ENCODE measurements at places on chromosomes 12 and 14. TPM values are rescaled to one million over a fixed set of nuclear protein-coding genes. Genes with fewer than 3 reads are reported as not detected.

DNA sequence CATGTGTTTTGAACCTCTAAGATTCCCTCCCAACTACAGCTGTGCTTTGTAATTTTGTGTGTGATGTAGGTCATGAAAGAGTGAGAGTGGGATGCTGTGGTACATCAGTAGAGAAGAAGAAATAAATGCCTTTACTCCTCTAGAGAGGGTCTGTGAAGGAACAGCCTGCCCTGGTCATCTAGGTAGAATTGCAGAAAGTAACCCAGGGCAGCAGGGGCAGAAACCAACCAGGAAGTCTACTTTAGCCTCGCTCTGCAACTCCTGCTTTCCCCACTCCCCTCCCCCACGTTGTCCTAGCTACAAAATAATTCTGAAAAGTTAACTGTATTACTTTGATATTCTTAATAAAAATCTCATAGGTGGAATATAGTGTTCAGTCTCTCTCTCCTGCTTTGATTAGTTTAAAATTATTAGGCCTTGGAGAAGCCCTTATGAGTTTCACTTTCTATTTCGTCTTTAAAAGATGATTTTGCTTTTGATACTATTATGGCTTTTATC is 7.5 kb downstream of the TBK1 start:
- H3K4me3 ChIP-seq: no peak overlapping the region
- H3K27ac ChIP-seq: peak overlapping the region; percentile 42
- no peak for DNase-seq
- peaks cover 5% of the 10 kb centered on the region for H3K36me3 ChIP-seq
- peaks cover 34% of the 10 kb centered on the region for H3K4me1 ChIP-seq

GRCh38 chr12:24775073-24775472 is 173.8 kb downstream of the BCAT1 start:
- no peaks in the 10 kb centered on the region for H3K27me3 ChIP-seq
- no peaks in the 10 kb centered on the region for H3K36me3 ChIP-seq
- H3K4me1 ChIP-seq: peaks cover 50% of the 10 kb centered on the region
- no peak for DNase-seq
- H3K4me3 ChIP-seq: no peak overlapping the region

DNA sequence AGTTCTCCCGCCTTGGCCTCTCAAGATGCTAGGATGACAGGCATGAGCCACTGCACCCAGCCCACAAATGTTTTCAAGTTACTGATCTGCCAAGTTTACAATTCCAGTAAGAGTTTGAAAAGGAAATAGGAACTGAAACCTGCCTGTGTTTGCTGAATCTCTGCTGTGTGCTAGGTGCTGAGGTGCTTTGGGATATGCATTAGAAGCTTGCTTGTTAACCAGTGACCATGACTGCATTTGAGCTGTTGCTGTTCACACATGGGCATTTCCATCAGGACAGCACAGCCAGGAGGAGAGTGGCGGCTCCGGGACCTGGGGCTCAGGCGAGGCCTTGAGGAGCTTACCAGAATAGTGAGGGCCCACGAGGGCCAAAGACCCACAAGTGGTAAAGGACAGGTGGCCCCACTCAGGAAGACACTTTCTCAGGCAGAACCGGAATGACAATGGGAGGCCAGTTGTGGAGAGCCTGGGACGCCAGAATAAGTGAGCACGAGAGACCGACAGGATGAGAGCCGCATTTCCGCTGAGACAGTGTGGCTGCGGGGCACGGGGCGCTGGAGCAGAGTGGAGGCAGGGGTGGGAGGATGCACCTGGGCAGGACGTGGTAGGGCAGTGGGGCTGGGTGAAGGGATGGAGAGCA is 54.5 kb upstream of the MMP17 start:
- H3K4me1 ChIP-seq: peaks cover 20% of the 10 kb centered on the region
- H3K27ac ChIP-seq: no peak overlapping the region
- H3K27me3 ChIP-seq: no peaks in the 10 kb centered on the region
- no peak for DNase-seq
- H3K36me3 ChIP-seq: peaks cover 18% of the 10 kb centered on the region

Gene MANSC4
- not detected for total RNA-seq

Gene OAS2
- not detected for total RNA-seq

- H3K27ac ChIP-seq: no peak overlapping the region
- H3K27me3 ChIP-seq: no peaks in the 10 kb centered on the region
- no peak for DNase-seq
- no peak overlapping the region for H3K4me3 ChIP-seq
Observed at GRCh38 chr12:65586796-65587195, 237.5 kb upstream of the HMGA2 start.

DNA sequence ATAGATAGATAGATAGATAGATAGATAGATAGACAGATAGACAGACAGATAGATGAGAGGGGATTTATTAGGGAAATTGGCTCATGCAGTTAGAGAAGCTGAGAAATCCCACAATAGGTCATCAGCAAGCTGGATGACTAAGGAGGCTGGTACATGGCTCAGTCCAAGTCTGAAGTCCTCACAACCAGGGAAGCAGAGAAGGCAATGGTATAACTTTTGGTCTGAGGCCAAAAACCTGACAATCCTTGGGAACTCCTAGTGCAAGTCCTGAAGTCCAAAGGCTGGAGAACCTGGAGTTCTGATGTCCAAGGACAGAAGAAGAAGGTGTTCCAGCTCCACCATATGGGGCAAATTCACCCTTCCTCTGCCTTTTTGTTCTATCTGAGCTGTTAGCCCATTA is 517.6 kb upstream of the ATP2B1 start:
- DNase-seq: no peak
- H3K4me3 ChIP-seq: no peak overlapping the region
- H3K36me3 ChIP-seq: no peaks in the 10 kb centered on the region

GRCh38 chr14:101619484-101619883 is 58.2 kb downstream of the DIO3 start:
- H3K27me3 ChIP-seq: peaks cover 39% of the 10 kb centered on the region
- no peak for DNase-seq
- no peak overlapping the region for H3K4me3 ChIP-seq
- H3K27ac ChIP-seq: no peak overlapping the region

Gene DEPDC4
- 1.6 TPM for total RNA-seq

- H3K4me1 ChIP-seq: no peaks in the 10 kb centered on the region
- no peaks in the 10 kb centered on the region for H3K36me3 ChIP-seq
- peaks cover 13% of the 10 kb centered on the region for H3K27me3 ChIP-seq
- H3K4me3 ChIP-seq: no peak overlapping the region
Observed at GRCh38 chr14:41597647-41598046, 9.0 kb upstream of the LRFN5 start.

Gene LRCOL1
- total RNA-seq: not detected

DNA sequence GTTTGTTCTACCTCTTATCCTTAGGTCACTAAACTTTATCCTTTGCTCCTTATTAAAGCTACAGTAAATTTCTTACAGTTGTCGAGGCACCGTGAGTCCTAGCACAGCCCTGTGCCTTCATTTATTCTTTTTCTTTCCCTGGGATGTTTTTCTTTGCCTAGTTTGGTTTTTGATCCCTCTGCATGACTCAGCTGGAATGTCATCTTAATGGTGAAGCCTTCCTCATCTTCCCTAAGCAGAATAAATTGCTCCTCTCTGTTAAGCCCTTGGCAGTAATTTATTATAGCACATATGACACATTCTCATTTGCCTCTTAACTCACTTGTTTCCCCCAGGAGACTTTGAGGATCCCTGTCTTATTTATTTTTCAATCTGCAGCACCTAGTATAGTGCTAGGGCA is 16.6 kb downstream of the ACTR10 start:
- H3K36me3 ChIP-seq: peaks cover 25% of the 10 kb centered on the region
- H3K27me3 ChIP-seq: no peaks in the 10 kb centered on the region
- H3K27ac ChIP-seq: peak overlapping the region; percentile 42
- no peak overlapping the region for H3K4me3 ChIP-seq
- DNase-seq: no peak

Gene TMEM229B
- 2.9 TPM for total RNA-seq

- peaks cover 52% of the 10 kb centered on the region for H3K36me3 ChIP-seq
- no peak overlapping the region for H3K27ac ChIP-seq
- H3K27me3 ChIP-seq: no peaks in the 10 kb centered on the region
- H3K4me1 ChIP-seq: peaks cover 4% of the 10 kb centered on the region
- DNase-seq: no peak
- no peak overlapping the region for H3K4me3 ChIP-seq
Observed at GRCh38 chr12:121932914-121933521, 14.6 kb downstream of the CFAP251 start.

DNA sequence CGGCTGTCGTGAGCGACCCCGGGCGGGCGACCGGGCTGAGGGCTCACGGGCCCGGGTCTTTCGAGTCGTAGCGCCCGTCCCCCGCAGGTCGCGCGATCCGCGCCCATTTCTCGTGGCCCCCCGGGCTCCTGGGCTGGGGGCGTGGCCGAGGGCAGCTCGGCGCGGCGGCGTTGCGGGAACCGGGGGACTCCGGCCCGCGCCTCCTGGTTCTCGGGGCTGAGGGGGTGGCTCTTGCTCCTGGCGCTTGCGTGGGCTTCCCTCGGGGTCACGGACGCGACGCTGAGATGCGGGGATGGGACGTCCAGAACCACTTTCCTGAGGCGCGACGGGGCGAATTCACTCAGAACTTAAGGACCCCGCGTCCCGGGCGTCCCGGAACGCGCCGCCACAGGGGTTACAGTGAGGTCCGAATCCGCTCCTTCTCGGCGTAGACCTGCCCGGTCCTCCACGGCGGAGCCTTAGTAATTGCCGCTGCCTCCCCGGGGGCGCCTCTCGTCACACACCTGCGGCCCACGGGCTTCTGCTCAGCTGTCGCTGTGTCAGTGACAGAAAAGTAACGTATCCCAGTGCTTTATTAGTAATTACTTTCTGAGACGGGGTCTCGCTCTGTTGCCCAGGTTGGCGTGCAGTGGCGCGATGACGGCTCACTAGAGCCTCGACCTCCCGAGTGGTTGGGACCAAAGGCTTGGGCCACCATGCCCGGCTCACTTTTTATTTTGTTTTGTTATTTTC is 606 bp downstream of the EP400 start:
- no peak for DNase-seq
- peak overlapping the region; percentile 92 for H3K27ac ChIP-seq
- peaks cover 19% of the 10 kb centered on the region for H3K4me1 ChIP-seq
- H3K27me3 ChIP-seq: no peaks in the 10 kb centered on the region

DNA sequence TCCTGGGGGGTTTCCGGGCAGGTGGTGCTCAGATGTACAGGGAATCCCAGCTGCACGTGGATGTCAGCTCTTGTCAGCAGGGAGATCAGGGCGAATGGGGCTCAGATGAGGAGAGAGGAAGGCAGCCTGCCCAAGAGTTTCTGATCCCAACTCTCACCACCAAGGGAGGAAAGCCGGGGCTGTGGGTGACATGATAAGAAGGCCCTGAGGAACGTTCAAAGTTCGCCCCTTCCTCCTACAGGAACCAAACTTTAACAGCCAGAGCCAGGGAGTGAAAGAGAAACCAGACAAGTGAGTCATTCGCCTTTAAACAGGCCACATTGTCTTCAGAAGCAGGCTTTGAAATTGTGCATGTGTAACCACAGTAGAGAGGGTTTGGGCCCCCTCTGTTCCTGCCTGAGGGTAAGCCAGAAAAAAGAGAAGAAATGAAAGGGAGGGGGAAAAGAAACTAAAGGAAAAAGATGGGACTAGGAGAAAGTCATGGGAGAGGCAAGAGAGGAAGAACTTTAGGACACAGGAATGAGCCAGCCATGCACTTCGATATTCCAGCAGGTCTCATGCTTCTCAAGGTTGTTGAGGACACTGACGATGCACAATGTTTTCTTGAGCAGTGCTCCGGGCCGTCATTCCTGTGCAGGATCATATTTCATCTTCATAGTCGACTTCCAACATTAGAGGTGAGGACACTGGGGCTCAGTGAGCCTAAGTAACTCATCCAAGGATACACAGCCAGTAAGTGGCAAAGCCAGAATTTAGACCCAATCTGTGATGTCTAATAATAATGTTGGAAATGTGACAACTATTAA is 691.4 kb upstream of the TBX3 start:
- H3K36me3 ChIP-seq: no peaks in the 10 kb centered on the region
- H3K27me3 ChIP-seq: peaks cover 13% of the 10 kb centered on the region
- H3K4me3 ChIP-seq: no peak overlapping the region
- peaks cover 12% of the 10 kb centered on the region for H3K4me1 ChIP-seq

GRCh38 chr12:3193755-3194154 is 116.6 kb downstream of the TSPAN9 start:
- peaks cover 1% of the 10 kb centered on the region for H3K27me3 ChIP-seq
- H3K36me3 ChIP-seq: no peaks in the 10 kb centered on the region
- DNase-seq: no peak
- H3K27ac ChIP-seq: no peak overlapping the region
- H3K4me1 ChIP-seq: peaks cover 4% of the 10 kb centered on the region
- H3K4me3 ChIP-seq: no peak overlapping the region

Gene CAPZA3
- not detected for total RNA-seq

DNA sequence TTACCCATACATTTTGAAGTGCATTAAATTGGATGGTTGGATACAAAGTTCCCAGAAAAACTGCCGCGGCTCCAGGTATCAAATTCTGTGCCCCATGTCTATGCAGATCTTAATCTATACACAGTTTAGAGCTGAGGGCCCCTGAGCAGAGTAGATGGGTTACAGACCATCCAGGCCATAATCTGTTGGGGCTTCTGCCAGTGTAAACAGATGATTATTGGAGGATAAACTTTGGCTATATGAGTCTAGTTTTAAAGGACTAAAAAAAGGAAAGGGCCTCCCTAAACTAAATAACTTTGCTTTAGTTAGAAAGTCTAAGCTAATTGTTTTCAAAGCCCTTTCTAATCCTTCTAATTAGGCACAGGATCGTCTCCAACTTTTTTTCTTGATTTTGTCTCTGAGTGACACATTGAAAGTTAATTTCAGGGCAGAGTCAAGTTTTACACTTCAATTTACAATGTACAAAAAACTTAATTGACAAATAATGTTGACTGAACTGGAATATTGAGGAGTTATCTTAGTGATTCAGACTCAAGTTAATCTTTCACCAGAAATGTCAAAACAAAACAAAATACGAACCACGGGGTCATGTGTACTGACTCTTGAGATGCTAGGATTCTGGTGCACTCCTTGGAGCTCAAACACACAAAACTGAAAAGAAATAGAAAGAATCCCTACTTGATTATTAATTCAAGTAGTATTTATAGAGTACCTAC is 133.9 kb upstream of the SCAF11 start:
- peak overlapping the region; percentile 44 for H3K4me3 ChIP-seq
- no peak overlapping the region for H3K27ac ChIP-seq
- DNase-seq: no peak
- no peaks in the 10 kb centered on the region for H3K36me3 ChIP-seq
- peaks cover 16% of the 10 kb centered on the region for H3K4me1 ChIP-seq

DNA sequence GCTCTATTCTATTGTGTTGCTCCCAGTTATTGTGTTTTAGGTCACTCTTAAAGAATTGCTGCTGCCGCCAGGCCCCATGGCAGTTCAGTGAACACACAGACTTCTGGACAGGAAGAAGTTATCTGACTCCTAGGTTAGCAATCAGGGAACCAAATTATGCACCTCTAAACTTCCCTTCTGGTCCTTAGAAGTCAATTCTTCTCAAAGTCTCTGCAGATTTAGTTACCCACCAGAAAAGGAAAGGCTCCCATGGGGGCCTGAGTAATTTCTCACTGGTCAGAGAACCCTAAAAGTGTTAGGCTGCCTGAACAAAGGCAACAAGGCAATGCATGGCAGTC is 10.0 kb downstream of the EMP1 start:
- DNase-seq: no peak
- peaks cover 55% of the 10 kb centered on the region for H3K4me1 ChIP-seq
- no peaks in the 10 kb centered on the region for H3K27me3 ChIP-seq
- peak overlapping the region; percentile 93 for H3K27ac ChIP-seq

Gene WSCD2
- total RNA-seq: 0.32 TPM

Gene SERPINA12
- total RNA-seq: not detected

Data from chondrocyte (in vitro differentiated cells).